ENCODE measurements at places on chromosomes 6 and 20. TPM values are rescaled to one million over a fixed set of nuclear protein-coding genes. Genes with fewer than 3 reads are reported as not detected.

GRCh38 chr6:22236626-22237414 is 60.0 kb downstream of the PRL start:
- no peak for DNase-seq

GRCh38 chr20:33309631-33310030 is 26.6 kb downstream of the BPIFB1 start:
- DNase-seq, result no peak

DNA sequence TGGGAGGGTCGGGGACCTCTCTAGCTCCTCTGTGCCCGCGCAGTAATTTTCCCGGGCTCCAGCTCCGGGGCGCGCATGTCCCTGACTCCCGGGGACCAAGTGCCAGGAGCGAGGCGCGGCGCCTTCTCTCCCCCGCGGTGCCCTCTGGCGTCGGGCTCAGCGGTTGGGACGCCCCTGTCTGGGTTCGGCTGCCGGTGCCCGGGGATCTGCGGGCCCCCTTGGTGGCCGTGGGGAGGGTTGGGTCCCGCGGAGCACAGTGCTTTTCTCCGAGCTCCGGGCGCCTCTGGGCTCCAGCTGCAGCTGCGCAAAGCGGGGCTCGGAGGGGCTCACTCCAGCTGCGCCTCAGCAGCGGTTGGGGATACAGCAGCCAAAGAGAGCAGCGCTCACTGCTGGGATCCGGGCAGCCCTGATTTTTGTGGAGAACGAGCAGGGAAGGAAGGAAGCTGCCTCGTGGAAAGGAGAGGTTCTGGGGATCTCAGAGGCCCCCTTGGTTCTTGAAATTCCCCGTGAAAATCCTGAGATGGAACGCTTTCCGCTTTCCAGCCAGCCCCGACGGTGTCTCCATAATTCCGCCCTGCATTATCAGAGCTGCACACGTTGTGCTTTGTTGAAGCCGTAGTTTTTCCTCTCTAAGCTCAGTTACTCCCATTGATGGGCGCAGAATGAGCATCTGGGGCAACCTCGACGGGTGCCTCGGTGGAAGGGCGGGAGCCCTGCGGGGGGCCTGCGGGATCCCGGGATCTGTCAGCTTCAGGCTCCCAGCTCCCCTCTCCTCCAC is 861 bp downstream of the PPP1R14C start:
- peak; percentile 38 for DNase-seq

- no peak for DNase-seq
Measured at GRCh38 chr6:163062790-163063189, 335.0 kb downstream of the PACRG start.

DNA sequence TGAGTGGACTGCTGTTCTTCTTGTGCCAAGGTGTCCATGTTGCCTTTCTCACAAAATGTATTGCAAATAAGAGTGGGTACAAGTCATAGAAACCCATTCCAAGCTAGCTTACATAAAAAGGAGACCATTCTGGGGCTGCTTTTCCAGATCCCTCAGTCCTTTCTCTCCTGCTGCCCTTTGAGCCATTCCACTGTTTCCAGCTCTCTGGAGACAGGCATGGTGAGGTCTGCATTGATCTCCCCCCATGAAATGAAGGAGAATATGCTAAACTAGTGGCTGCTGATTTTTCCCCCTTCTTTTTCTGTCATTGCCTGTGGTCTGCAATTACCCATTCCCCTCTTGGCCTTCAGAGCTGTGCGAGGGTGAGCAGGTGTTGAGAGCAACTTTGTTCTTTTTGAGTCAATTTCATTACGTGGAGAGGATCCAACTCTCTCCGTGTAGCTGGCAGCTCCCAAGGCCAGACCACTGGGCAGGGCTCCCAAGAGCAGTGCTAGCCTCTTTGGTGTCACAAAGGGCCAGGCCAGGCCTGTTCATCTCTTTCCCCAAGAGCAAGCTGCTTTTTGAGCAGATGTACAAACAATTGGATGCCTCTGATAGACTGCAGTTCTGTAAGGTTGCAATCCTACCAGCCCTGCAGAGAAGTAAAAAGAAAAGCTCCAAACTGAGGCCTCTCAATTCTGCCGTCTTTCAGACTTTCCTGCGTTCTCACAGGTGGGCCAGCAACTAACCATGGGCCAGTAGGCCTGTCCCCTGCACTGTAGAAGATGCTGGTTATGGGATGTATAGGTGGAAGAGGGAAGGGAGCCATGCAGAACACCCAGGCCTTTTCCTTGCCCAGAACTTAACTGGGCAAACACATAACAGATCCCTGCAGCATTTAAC is 96.1 kb upstream of the ARMC2 start:
- DNase-seq, result no peak

DNA sequence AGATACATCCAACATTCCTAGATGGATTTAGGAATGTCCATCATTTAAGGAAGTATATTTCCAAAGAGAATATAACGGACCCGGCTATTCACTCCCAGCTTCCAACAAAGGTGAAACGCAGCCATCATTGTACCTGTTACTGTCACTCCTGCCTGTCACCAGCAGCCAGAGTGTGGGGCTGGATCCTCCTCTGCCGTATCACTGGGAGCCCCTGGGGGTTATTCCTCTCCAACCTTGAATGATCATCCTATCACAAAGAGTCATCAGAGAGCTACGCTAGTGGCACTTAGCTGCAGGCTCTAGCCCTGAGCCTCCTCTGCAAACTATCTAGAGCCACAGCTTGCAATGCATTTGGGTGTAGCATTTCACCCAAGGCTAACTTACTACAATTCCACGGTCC is 73.6 kb upstream of the NHSL1 start:
- DNase-seq, result no peak

Gene CARMIL1
- 34.4 TPM for total RNA-seq
